ENCODE measurements at places on chromosomes 4 and X.

DNA sequence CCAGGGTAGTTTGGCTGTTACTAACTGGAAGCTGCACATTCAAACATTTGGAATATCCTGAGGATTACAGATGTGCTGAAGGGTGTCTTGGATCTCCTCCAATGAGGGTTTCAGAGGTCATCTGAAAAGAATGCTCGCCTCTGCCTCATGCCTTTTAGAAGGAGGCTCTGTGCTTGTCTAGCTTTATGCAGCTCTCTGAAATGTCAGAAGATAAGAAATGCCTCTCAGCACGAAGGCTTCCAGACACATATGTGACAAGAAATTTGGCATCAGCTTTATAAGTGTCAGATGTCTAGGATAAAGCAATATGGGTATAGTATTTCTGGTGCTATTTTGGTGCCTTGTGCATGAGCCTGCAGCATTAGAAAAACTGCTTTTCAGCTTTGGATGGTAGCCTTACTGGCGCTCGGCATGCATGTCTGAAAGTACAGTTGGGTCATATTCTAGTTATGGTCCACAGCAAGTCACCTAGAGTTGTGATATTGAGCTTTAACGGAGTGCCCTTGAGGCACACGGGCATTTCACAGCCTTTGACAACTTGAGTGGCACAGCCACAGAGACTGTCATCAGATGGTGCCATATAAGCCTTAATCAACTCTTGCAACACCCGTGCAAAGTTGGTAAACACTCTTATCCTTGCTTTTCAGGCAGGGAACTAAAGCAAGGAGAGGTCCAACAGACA is 70.8 kb upstream of the PGRMC2 start:
- no peak for DNase-seq

DNA sequence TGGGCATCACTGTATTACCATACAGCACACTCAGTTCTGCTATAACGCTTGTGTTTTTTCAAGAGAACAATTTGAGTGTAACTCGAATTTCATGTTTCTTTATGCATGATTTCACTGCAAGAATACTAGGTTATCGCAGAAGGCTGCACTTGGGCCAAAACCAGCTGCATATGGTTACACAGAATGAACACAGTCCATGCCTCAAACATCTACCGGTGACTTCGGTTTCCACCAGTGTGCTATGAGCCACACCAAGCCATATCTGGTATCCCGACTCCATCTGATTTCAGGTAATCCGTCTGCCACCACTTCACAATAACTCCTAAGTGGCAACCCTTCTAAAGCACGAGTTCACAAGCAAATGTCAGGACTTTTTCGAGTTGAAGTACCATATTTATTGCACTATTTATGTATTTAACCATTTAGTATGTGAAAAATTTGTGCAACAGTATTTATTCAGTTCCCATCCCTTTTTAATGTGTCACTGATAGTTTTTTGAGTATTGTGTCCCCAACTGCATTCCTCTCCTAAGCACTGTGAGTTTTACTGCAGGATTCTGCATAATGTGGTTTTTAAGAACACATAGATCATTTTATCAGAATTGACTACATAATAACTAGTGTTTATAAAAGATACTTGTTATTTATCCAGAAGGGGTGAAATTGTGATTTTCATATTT is 111.8 kb downstream of the APBB2 start:
- DNase-seq = no peak

GRCh38 chr4:13218326-13218958 is 265.7 kb downstream of the RAB28 start:
- no peak for DNase-seq

- no peak for DNase-seq
These were observed 119.0 kb downstream of the MANBA start for GRCh38 chr4:102641793-102642192.

- DNase-seq = no peak
These were observed 112.3 kb downstream of the ASB9 start for GRCh38 chrX:15157624-15158023.

DNA sequence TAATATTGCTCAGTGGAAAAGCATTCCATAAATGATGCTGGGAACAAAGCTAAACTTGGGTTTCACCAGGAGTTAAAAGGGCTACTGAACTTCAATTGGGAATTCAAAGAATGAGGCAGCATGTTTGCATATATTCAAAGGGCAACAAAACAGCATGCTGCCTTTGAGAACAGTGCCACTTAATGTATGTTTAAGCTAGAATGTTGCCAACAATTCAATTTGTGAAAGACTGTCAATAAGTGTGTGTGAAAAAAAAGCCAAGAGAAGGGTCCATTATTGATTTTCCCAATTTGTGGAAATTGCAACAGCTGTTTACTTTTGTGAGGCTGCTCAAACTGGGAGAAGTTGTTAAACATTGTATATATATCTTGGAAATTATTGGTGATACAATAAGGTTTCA is 701.9 kb upstream of the ACTRT1 start:
- DNase-seq = no peak

Data from activated CD4-positive, alpha-beta T cell treated with anti-CD3 and anti-CD28 coated beads, Interleukin-2, Interleukin-4, amounts not matched to agents 100 ng/mL and 50 ng/mL, durations not matched to agents 16 hours and 8 hours (primary cell).